ENCODE measurements at places on chromosomes 2 and 18.

DNA sequence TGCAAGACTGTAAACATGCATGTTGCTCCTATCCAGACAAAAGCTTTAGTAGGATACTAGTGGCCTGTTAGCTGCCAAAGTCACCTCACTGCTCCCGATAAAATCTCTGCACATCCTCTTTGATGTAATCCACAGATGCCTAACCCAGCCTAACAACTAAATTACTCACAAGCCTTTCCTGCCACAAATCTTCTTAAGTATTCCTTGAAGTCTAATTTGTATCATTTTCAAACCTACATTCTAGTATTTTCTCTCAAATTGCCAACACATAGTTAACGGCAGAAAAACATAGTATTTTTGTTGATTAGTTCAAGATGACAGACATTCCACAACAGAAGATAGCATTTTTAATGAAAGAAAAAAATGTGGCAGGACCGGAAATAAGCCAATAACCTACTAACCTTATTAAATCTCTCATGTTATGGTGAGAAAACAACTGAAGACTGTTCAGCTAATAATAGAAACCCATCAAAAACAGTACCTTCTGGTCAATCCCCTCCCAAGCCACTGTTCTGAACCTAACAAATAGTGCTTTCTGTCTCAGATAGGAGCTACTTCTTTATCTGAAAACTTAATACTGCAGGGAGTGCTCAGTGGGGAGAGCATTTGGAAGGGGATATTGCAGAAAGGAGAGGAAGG, at the start of gene MPP4:
TSS of gene MPP4 (minus strand) at position 57 of the 639 bp plus-strand sequence. CDS start 4,690 bp downstream, outside the sequence.
- no peak for DNase-seq

GRCh38 chr2:157743051-157743450, 114.4 kb upstream of the ACVR1C start:
- DNase-seq, result no peak

DNA sequence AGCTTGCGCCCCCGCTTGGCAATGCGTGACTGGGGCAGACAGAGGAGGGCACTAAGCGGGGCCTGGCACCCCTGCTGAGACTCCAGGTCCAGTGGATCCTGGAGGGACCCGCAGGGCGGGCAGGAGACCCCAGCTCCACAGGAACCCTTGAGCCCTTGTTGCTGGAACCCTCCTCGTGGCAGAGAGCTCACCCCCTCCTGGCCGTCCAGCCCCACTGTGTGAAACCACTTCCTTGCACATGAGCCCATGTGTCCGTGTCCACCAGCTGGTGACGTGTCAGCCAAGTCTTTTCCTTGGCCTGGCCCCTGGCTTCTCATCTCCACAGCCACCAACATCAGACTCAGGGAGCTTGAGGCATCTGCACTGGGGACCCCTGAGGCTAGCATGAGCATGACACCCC, 38.0 kb downstream of the BIN1 start:
- DNase-seq, result no peak

- no peak for DNase-seq
Measured at GRCh38 chr2:20469595-20469994, 22.7 kb downstream of the RHOB start.

DNA sequence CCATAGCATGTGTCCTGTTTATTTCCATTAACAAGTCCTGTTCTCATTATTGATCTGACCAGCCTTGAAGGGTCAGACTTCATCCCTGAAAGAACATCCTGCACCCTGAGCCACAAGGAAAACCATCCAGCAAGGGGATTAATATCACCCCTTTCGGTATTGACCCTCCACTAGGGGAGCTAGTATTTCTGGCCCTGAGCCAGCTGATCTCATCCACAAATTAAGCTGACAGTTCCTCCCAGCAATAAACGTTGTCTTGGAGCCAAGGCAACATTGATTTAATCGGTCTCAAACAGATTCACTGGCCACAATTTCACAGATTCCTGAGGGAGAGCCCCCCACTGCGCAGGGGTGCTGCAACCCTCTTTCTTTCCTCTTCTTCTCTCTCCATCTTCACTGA, 353.1 kb upstream of the FANCL start:
- no peak for DNase-seq

- peak; percentile 52 for DNase-seq
Measured at GRCh38 chr2:212929116-212929515, 222.3 kb downstream of the IKZF2 start.

DNA sequence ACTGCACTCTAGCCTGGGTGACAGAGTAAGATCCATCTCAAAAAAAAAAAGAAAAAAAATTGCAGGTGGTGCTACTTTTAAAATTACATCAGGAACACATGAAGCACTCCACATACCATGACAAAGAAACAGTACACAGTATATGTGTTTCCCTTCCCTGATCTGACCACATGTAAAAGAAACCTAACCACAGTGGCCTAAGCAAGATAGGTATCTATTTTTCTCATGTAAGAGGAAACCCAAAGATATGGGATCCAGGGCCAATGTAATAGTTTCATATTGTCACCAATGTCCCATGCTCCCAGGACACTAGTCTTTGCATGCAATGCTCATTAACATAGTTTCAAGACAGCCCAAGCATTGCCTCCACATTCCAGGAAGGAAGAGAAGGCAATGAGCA, 99.9 kb downstream of the DYM start:
- DNase-seq, result no peak

DNA sequence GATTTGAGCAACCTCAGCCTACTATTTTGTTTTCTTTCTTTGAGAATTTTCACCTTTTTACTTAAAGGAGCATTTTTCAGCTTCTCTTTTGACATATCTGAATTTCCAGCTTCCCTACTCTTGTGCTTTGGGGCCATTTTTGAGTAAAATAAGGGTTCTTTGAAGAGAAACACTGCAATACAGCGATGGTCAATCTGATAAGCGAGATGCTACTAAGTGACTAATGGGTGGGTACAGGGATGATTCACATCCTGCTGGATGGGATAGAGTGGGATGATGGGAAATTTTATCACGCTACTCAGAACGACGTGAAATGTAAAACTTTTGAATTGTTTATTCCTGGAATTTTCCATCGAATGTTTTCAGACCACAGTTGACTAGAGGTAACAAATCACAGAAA, 211.5 kb downstream of the TMEM247 start:
- no peak for DNase-seq

- no peak for DNase-seq
Measured at GRCh38 chr2:106521016-106521415, 33.9 kb downstream of the CD8B2 start.

- DNase-seq, result no peak
Measured at GRCh38 chr2:69693775-69694450, 48.0 kb upstream of the ANXA4 start.

- DNase-seq, result no peak
Measured at GRCh38 chr2:106812383-106812782, 73.6 kb downstream of the ST6GAL2 start.

GRCh38 chr2:54570925-54571694, 115.0 kb downstream of the SPTBN1 start:
- DNase-seq, result peak; percentile 82

DNA sequence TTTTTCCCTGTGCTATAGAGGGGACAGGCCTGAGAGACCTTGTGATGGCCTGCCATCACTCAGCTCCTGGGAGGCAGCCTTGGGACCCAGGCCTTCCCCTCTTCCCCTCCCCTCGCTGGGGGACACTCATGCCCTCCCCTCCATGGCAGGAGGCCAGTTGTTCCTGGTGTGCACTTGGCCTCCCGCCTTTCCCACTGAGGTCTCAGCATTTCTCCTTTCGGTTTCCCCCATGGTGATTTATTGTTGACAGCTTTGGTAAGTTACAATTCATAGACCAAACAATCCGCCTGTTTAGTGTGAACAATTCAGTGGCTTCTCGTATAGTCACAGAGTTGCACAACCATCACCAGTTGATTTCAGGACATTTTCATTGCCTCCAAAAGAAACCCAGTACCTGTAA, 10.2 kb upstream of the CNDP1 start:
- DNase-seq, result no peak

GRCh38 chr2:75641587-75641986, 5.0 kb upstream of the MRPL19 start:
- DNase-seq, result no peak

DNA sequence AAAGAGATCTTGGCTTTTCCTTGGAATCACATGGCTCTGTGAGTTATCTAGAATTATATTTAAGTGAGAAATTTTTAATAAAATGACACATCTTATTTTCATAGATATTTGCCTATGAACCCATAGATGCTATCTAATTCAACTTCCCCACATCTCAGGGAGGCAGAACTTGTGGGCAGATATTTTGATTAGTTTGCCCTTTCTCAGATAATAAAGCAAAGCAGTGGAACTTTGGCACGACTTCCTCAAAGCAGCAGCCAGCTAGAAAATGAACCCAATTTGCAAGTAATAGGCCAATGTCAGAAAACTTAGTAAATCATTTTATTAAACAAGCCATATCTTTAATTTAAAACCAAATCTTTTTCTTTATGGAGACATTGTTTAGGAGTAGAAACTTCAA, 32.7 kb downstream of the RAB27B start:
- no peak for DNase-seq

- no peak for DNase-seq
Measured at GRCh38 chr2:235343156-235343774, 150.6 kb upstream of the AGAP1 start.

GRCh38 chr2:204180649-204181048, 244.1 kb downstream of the ICOS start:
- no peak for DNase-seq

DNA sequence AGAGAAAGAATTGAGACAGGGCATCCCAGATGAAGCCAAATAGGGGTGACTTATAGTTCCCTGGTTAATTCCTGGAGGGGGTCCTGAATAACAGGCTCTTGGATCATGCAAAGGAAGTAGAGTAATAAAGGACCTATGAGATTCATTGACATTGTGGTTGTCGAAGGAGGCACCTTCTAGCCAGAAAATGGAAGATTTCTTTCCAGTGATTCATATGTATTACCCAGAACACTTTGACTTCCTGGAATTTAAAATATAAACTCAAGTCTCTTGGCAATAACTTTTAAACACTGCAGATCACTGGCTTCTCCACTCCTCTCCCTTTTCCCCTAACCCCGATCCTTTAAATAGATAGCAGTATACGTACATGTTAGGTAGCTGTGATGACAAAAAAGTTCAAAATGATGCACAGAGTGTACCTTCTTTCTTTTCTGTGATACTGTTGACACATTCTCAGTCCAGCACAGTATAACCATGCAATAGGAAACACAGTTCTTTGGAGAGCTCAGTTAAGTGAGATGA, 211.8 kb downstream of the LTBP1 start:
- no peak for DNase-seq

DNA sequence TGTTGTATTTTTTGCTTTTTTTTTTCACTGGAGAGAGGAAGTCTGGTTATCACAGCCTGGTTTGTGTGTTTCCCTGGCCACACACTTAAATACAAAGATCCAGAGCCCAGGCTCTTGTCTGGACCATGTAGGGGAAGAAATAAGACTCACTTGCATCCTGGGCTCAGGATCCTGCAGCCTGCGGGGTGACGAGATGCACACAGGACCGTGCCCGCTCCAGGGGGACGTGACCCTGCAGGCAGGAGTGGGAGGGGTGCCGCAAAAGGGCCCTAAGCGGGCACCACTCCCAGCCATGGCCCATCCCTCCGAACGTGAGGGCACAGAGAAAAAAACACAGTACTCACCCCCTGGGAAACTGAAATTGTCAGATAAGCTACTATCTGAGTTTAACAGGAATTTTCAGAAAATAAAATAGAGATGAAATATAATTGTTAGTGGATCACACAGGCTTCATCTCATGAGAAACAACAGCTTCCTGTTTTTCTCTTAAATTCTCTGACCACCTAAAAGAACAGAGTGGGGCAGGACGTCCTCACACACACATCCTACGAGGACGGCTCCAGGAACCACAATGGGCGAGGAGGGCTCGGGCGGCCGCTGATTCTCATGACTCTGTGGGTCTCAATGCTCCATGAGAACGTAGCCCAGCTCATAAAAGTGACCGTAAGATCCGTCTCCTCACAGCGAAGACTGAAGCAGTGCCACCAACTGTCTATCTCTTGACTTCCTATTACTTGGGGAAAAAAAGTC, 142.6 kb upstream of the ALKAL2 start:
- no peak for DNase-seq

DNA sequence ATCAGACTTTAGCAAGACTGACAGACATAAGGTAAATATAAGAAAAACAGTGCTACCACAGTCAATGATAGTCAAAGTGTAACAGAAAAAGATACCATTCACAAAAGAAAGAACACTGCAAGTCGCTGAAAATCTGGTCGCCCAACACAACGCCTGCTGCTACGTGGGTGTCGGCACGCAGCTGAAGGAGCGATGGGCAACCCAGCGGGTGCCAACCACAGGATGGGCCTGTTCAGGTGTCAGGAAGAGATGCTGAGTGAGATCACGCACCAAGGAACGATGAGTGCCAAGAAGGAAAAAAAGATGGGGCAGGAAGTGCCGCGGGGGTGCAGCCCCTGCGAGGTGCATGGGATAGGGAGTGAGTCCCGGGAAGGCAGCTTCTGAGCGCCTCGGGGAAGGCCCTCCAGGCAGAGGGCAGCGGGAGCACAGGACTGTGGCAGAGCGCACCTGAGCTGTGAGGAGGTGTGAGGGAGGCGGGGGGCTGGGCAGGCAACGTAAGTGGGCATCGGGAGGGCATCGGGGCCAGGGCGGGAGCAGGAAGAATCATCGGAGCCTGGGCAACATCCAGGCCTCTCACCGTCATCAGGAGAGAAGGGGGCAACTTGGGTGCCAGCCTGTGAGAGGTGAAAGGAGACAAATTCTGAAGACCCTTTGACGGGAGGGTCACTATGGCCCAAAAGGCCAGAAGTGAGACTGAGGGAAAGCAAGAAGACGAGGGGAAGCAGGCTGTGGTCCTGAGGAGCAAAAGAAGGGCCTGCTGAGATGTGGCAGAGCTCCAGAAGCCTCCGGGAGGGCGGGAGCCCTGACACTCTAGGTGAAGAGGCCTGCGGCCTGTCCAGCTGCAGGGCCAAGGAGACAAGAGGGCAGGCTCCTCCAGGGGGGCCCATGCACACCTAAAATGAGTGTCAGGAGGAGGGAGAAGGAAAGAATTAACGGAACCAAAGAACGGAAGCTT, 14.8 kb upstream of the MTERF4 start:
- no peak for DNase-seq

DNA sequence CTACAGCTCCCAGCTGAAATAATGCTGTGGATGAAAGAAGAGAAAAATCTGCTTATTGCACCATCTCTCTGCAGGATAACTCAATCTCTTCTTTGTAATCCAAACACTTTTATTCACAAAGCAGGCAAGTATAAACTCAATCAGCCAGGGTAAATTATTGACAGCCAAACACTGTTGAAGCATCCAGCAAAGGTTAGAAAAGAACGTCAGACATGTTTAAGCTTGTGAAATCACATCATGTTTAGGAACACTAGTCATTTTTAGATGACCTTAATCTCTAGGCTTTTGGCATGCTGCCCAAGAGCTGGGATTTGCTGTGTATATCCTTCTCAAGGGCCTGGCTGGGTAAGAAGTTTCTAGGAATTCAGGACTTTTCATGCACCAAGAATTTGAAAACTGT, 1148.1 kb upstream of the FANCL start:
- DNase-seq, result peak; percentile 68

- DNase-seq, result no peak
Measured at GRCh38 chr18:25067275-25068025, 284.5 kb downstream of the ZNF521 start.

DNA sequence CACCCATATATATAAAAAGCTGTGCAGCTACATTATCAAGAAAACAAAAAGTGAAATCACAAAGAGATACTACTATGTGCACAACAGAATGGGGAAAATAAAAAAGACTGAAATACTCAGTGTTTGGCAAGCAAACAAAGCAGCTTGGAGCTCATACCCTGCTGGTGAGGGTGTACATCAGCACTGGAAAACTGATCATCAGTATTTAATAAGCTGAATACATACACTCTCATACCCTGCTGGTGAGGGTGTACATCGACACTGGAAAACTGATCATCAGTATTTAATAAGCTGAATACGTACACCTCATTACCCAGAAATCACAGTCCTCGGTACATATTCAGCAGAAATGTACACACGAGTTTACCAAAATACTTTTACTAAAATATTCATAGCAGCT, 220.8 kb downstream of the SPP2 start:
- DNase-seq, result no peak

Data from epithelial cell of prostate (primary cell).